ENCODE measurements at places on chromosomes 4 and X.

DNA sequence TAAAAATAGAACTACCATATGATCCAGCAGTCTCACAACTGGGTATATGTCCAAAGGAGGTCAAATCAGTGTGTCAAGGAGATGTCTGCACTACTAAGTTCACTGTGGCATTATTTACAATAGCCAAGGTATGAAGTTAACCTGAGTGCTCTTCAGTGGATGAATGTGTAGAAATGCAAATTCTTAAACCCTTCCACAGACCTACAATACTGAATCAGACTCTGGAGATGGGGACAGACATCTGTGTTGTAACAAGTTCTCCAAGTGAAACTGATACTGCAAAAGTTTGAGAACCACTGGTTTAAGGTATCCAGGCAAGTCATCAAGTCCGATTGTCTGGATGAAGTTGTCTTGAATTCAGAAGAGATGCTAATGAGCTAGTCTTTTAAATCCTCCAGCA lies 38.5 kb downstream of the SMAD1 start:
- no peak for DNase-seq

DNA sequence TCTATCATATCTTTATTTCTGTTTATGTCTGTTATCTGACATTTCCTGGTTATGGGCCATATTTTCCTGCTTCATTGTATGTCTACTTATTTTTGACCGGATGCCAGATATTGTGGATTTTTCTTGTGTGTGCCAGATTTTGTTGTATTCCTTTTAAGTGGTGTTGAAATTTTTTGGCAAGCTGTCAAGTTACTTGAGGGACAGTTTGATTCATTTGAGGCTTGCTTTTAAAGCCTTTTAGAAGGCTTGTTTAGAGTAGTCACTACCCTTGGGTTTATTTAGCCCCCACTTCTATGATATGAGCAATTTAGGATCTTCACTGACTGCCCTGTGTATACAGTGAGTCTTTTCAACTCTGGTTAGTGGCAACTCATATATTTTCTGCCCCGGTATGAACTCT lies 29.2 kb upstream of the NPY2R start:
- peak; percentile 4 for DNase-seq

GRCh38 chrX:154509455-154509854 lies 6.6 kb downstream of the FAM3A start:
- no peak for DNase-seq

DNA sequence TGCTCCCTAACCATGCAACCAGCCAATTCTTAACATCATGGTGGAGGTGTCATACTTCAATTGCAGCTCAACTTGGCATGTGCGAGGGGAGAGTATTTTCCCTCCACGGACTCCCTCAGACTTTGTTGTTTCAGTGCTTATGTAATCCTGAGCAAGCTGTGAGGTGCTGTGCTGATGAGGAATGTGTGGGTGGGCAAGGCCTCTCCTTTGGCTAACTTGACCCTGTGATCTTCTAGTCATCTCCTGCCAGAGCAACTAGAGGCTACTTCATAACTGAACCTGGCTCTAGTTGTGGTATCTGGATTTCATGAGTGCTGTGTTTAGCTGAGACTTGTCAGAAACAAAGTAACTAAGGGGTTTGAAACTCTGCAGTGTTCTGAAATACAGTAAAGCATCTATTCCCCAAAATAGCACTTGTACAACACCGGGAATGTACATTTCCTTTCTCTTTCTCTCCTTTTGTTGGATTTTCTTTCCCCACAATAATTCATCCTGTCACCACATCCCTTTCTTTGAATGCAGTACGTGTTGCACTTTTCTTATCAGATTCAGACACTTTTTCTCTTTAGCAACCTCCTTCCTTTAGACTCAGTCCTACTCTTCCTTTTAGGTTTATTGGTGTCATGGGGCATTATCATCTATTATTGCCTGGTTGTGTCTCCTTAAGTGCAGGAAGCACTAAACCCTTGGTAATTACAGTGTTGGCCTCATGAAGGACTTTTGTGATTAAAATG lies 415.2 kb upstream of the NR3C2 start:
- no peak for DNase-seq
